ENCODE measurements at places on chromosomes 11 and 22.

- no peak for DNase-seq
Observed at GRCh38 chr11:7437696-7438095, 47.6 kb upstream of the OLFML1 start.

- DNase-seq = peak; percentile 54
Observed at GRCh38 chr11:110311783-110312579, 15.6 kb upstream of the RDX start.

DNA sequence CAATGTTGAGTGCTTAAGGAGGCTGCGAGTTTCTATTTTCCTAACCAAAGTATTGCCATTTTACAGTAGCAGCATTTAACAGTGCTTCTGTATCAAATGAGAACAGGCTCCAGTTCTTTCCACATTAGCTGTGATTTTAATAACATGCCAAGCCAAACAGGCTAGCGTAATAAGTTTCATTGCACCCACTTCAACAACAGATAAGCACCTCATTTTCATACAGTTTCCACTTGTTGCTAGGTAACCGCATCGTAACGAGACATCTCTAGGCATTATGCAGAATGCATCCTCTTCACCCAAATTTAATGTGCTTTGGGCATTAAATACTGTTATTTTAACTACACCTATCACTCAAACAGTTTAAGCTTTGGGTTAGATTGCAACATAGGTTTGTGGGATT lies 79.0 kb downstream of the CADM1 start:
- no peak for DNase-seq

GRCh38 chr22:35930933-35931332 lies 97.7 kb downstream of the RBFOX2 start:
- DNase-seq = peak; percentile 36

- no peak for DNase-seq
Observed at GRCh38 chr22:43413826-43414225, 2.0 kb downstream of the MPPED1 start.

DNA sequence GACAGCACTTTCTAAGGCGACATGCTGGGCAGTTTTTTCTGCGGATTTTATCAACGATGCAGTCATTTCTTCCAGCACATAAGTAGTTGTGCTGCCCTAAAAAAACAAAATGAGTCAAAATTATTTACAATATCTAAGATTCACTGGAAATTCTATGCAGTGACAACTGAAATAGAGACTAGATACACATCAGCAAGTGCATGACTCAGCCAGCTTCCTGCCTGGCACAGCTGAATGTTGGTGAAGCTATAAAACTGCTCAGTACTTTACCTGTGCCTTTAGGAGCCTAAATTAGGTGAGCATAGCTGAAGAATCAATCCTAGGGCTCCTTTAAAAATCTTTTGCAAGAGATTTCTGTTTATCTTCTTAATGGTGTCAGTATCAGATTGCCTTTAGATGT lies 37.8 kb downstream of the PGR start:
- no peak for DNase-seq

DNA sequence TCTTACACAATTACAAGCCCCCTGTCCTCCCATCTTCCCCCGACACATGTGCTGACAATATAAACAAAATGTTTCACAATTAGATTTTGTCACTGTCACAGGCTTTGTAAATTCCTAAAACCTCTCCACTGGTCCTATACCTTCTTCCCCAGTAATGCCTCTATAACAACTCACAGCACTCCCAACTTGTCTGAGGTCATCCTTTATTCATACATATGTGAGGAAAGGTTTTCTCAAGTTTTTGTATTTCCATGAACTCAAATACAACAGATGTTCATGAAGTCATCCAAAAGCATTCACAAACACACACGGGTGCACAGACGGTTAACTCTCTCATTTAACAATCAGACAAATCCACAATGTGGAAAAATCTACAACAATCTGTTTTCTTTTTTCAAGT lies 1.9 kb downstream of the OR52H1 start:
- DNase-seq = no peak

GRCh38 chr11:45211732-45212131 lies 65.3 kb downstream of the PRDM11 start:
- DNase-seq = no peak

DNA sequence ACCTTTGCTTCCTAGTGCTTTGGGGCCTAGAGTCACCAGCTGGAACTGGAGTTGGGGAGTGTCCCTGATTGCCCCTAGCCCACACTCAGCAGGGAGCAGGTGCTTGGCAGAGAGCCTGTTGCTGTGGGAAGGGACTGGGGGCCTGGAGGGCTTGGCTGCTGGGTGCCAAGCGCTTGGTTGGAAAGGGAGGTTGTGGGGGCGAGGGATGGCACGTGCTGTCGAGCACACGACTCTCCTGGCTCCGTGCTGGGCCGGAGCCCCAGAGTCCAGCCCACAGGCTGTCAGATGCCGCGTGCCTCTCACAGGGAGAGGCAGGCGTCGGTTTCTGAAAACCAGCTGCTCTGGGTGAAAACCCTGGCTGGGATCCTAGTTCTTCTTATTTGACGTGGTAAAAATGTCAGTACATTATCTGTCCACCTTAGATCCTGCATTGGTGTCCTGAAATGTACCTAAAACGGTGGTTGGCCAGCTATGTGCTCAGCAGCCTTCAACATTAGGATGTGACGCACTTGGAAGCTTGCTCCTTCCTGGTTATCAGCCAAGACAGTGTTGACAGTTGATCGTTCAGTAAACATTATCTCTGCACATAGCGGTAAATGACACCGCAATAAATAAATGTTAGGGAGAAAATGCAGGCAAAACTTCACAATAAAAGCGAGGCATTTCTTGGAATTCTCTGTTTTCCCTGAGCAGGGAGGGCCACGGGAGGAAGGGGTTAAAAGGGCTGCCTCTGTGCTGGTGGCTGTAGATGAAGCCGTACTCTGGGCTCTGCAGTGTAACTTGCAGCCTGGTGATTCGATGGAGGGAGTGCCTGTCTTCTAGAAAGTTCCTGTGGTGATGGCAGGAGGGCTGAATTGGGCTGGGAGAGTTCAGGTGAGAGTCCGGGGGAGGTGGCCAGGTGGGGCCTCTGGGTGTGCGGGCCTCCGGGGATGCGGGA lies 29.2 kb downstream of the GRAMD4 start:
- DNase-seq = no peak
